ENCODE measurements at places on chromosomes 4 and X. TPM values are rescaled to one million over a fixed set of nuclear protein-coding genes. Genes with fewer than 3 reads are reported as not detected.

OPN1LW gene
- not detected for total RNA-seq

PRR32 gene
- total RNA-seq, result not detected

- no peak for DNase-seq
These were observed 34.3 kb upstream of the IGFBP7 start for GRCh38 chr4:57144466-57144865.

DNA sequence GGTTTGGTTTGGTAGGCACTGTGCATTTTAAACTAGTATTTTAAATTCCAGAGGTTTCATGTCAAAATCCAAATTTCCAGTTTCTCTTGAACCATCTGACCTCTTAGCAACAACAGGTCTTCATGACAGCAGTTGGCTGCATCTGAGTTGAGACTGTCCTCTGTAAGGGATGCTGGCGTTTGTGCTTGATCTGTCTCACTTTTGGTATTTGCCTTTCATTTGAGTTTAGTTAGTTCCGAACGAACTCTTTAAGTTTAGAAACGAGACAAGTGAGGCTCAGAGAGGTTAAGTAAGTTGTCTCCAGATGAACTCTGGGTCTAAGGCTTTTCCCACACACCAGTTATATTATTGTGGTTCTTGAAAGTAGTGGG, 29.1 kb downstream of the SPARCL1 start:
- DNase-seq, result no peak

DNA sequence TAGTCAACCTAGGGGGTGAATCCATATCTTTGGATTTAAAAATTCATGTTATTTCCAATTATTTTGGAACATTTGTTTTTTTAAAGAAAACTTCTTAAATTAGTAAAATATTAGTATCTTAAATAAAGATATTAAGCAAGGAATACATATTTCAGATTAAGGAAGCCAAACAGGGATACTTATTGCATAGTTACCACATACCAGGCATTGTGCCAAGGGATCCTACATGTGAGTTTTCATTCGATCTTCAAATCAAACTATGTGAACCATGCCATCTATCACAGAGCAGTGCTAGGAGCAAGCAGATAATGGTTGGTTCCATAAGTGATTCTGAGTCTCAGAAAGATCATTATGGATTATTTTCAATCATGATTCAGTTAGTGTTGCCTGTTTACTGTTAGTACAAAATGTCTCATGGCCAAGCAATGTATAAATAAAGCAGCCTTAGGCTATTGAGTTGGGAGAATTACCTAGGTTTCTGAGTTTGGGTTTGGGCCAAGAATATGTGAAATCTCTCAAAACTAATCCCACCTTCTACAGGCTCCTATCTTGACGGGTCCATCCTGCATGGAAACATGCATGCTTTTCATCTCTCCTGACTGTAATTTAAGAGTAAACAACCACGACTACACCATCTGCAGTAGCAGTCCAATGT, 176.7 kb downstream of the NPFFR2 start:
- DNase-seq, result no peak

- no peak for DNase-seq
These were observed 19.6 kb downstream of the CYP2U1 start for GRCh38 chr4:107950746-107951540.

GRCh38 chr4:158239196-158239595, 28.9 kb downstream of the TMEM144 start:
- no peak for DNase-seq

DNA sequence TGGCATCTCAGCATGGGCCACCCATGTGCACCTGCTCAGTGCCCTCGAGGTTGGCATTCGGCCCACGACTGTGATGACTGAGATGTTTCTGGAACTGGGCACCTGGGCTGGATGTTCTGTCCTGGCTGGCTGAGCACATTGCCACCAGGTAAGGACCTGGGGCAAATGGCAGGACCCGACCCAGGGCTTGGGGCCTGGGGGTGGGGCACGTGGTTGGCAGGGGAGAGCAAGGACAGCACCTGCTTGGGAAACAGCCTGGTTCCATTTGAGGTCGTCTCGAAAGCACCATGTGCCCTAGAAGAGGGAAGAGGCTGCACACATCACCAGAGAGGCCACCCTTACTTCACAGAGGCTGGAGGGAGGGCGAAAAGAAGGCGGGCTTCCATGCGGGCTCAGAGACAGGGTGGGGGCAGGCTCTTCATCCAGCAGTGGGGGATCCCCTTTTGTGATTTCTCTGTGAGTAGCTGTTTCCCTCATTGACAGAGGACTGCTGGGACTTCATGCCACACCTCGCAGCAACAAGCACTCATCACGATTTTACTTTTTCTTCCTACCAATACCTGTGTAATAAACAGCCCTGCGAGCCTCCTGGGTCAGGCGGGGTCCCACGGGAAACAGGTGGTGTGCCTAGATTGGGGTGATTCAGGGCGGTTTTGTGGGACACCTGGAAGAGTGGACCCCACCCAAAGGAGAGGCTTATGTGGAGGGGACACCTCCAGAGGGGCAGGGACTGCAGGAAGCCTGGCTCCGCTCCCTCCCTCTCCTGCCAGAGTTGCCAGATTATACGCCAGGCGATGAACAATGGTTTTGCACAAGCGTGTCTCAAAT, 12.0 kb downstream of the TMEM187 start:
- no peak for DNase-seq

DNA sequence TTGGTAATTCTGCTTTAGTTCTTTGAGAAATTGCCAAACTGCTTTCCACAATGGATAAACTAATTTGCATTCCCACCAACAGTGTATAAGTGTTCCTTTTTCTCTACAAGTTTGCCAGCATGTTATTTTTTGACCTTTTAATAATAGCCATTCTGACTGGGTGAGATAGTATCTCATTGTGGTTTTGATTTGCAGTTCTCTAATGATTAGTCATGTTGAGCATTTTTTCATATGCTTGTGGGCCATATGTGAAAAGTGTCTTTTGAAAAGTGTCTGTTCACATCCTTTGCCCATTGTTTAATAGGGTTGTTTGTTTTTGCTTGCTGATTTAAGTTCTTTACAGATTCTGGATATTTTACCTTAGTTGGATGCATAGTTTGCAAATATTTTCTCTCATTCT, 25.9 kb downstream of the ENPEP start:
- DNase-seq, result no peak

DNA sequence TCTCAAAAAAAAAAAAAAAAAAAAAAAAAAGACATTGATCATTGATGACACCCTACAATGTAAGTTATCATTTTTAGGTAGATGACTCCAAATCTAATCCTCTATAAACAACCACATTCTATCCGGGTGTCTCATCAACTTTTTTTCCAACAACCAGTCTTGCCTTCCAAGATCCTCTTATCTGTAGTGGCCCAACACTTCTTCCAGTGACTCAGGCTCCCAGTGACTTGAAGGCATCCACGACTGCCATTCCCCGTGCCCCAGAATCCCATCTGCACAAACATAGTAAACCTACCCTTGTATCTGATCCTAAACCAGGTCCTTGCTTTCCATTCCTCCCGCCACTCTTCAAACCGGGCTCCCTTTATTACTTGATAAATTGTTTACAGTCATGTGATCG, 15.6 kb upstream of the TSPAN5 start:
- DNase-seq, result no peak

- no peak for DNase-seq
These were observed 25.0 kb upstream of the BCORL1 start for GRCh38 chrX:129957241-129958082.

Data from Panc1 (cell line).